Frontal cortex (tissue), 4 donors: ENCODE measurements at places on chromosomes 1 and 21. TPM values are rescaled to one million over a fixed set of nuclear protein-coding genes. Genes with fewer than 3 reads are reported as not detected.

- no peak for DNase-seq
Observed at GRCh38 chr1:203289281-203289981, 15.9 kb upstream of the BTG2 start.

DNA sequence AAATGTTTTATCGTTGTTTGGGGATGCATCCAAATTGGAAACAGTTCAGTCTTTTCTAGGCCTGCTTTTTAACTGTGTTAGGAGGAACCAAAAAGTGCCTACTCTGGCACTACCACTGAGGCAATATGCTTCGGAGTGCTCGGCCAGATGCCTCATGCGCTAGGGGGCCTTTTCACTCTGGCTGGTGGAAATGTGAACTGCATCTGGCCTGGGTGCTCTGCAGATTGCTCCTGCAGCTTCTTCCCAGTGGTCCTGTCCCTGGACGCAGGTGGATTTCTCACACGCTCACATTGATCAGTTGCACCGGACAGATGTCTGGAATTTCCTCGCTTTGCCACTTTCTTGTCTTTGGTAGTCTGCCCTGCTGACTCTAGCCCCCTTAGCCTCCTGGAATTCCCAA is 330.2 kb upstream of the FMN2 start:
- no peak for DNase-seq

ZNF593OS gene
- not detected for total RNA-seq

MIXL1 gene
- not detected for total RNA-seq
